ENCODE measurements at places on chromosomes 3 and 15. TPM values are rescaled to one million over a fixed set of nuclear protein-coding genes. Genes with fewer than 3 reads are reported as not detected.
A peak's percentile ranks its signal among the peaks of the same experiment; 100 is the strongest.

MLH1 gene
- 27.4 TPM for polyA plus RNA-seq

- H3K27ac ChIP-seq: no peak overlapping the region
- no peaks in the 10 kb centered on the region for H3K4me1 ChIP-seq
- no peak for DNase-seq
- H3K27me3 ChIP-seq: no peaks in the 10 kb centered on the region
- no peak overlapping the region for H3K4me3 ChIP-seq
- H3K36me3 ChIP-seq: peaks cover 65% of the 10 kb centered on the region
These were observed 25.0 kb downstream of the KIF7 start for GRCh38 chr15:89630260-89630659.

ALDH1L1 gene
- 40.4 TPM for polyA plus RNA-seq

- H3K36me3 ChIP-seq: no peaks in the 10 kb centered on the region
- H3K4me1 ChIP-seq: peaks cover 16% of the 10 kb centered on the region
These were observed 74.6 kb upstream of the ADPGK start for GRCh38 chr15:72858205-72858604.

- peak overlapping the region; percentile 74 for H3K27ac ChIP-seq
- DNase-seq: peak; percentile 29
- peaks cover 21% of the 10 kb centered on the region for H3K4me1 ChIP-seq
- H3K4me3 ChIP-seq: no peak overlapping the region
These were observed 77.0 kb downstream of the CCK start for GRCh38 chr3:42189001-42189460.

GRCh38 chr15:96720656-96721055 is 390.2 kb downstream of the NR2F2 start:
- no peaks in the 10 kb centered on the region for H3K36me3 ChIP-seq
- peaks cover 3% of the 10 kb centered on the region for H3K27me3 ChIP-seq
- H3K4me3 ChIP-seq: no peak overlapping the region
- H3K4me1 ChIP-seq: no peaks in the 10 kb centered on the region
- H3K27ac ChIP-seq: no peak overlapping the region
- no peak for DNase-seq

- no peaks in the 10 kb centered on the region for H3K27me3 ChIP-seq
- no peaks in the 10 kb centered on the region for H3K4me1 ChIP-seq
- H3K4me3 ChIP-seq: no peak overlapping the region
- no peak overlapping the region for H3K27ac ChIP-seq
- peaks cover 41% of the 10 kb centered on the region for H3K36me3 ChIP-seq
These were observed 22.1 kb downstream of the CLPX start for GRCh38 chr15:65163041-65163440.

ZSCAN2 gene
- 12.1 TPM for polyA plus RNA-seq

DNA sequence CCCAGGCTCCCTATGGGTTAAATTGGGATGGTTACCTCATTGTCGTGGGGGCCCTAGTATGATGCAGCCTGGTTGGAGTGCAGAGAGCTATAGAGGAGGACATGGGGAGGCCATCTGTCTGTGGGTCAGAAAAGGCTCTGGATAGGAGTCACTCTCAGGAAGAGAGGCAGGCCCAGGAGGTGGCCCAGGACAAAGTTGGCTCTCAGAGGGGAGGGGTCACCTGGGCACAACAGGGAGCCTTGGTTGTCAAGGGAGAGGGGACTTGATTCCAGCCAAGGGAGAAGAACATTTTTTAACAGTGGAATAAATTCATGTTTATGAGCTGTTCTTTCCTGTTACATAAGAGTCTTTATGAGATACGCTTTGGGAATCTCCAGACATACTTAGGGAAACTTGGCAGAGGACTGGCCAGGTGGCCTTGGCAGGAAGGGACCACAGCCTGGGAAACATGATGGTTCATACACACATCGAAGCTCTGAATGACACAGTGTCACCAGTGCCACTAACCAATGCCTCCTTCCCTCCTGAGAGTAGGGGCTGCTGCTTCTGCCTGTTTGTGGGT is 27.5 kb upstream of the LCTL start:
- no peaks in the 10 kb centered on the region for H3K36me3 ChIP-seq
- peaks cover 18% of the 10 kb centered on the region for H3K4me1 ChIP-seq
- no peak overlapping the region for H3K4me3 ChIP-seq
- no peaks in the 10 kb centered on the region for H3K27me3 ChIP-seq
- DNase-seq: no peak
- H3K27ac ChIP-seq: no peak overlapping the region

PPP2R3A gene
- polyA plus RNA-seq: 7.4 TPM

MTMR10 gene
- polyA plus RNA-seq: 26.8 TPM

- H3K36me3 ChIP-seq: peaks cover 7% of the 10 kb centered on the region
- H3K27me3 ChIP-seq: peaks cover 28% of the 10 kb centered on the region
- no peak overlapping the region for H3K4me3 ChIP-seq
- peaks cover 8% of the 10 kb centered on the region for H3K4me1 ChIP-seq
These were observed 2.1 kb upstream of the GNAT1 start for GRCh38 chr3:50189274-50189673.

- no peak overlapping the region for H3K4me3 ChIP-seq
- DNase-seq: no peak
- no peaks in the 10 kb centered on the region for H3K27me3 ChIP-seq
- no peak overlapping the region for H3K27ac ChIP-seq
- no peaks in the 10 kb centered on the region for H3K4me1 ChIP-seq
These were observed 36.1 kb upstream of the CNTN6 start for GRCh38 chr3:1056744-1057143.

DNA sequence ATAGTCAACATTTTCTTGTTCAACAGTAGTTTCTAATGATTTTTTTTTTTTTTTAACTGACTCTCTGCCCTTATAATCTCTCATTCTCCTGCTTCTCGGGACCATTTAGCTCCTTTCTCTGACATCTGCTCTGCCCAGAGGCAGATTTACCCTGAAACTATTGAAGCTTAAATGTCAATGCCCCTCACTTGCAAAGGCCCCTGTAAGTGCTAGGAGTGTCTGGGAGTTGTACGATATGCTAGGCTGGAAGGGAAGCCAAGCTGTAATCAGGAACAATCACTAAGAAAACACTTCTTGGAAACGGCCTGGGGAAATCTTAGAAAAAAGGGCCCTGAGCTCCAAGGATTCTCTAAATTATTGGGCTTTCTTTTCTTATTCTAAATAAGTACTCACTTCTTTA is 5.8 kb upstream of the PLOD2 start:
- no peak for DNase-seq
- no peaks in the 10 kb centered on the region for H3K27me3 ChIP-seq
- no peaks in the 10 kb centered on the region for H3K36me3 ChIP-seq

SPSB4 gene
- 2.2 TPM for polyA plus RNA-seq

DNA sequence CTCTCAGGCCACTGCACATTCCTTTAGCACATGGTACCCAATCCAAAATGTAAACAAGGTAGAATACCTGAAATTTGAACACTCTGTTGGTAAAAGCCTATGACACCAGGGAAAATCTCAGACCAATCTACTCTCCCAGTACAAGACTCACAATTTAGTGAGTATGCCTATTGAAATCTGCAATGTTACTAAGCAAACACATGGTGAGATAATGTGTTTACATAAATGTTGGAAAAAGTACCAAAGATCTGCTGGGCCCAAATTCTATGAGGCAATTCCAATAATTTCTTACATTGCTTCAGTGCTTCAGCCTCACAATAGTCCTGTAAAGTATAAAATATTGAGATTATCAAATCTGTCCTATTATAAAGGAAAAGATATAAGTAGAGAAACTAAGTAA is 536.1 kb downstream of the PYDC2 start:
- H3K4me3 ChIP-seq: no peak overlapping the region
- DNase-seq: no peak
- no peaks in the 10 kb centered on the region for H3K36me3 ChIP-seq
- no peaks in the 10 kb centered on the region for H3K4me1 ChIP-seq

DNA sequence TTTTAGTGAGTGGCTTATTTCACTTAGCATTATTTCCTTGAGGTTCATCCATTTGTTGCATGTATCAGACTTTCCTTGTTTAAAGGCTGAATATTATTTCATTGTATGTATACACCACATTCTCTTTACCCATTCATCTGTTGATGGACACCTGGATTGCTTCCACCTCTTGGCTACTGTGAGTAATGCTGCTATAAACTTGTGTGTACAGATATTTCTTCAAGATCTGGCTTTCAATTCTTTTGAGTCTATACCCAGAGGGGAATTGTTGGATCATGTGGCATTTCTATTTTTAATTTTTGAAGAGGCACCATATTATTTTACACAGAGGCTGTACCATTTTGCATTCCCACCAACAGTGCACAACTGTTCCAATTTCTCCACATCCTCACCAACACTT is 313.5 kb downstream of the RPLP1 start:
- H3K4me1 ChIP-seq: no peaks in the 10 kb centered on the region
- no peak overlapping the region for H3K4me3 ChIP-seq
- H3K36me3 ChIP-seq: no peaks in the 10 kb centered on the region

GRCh38 chr3:69770219-69770618 is 31.0 kb downstream of the MITF start:
- no peaks in the 10 kb centered on the region for H3K36me3 ChIP-seq
- H3K27ac ChIP-seq: no peak overlapping the region
- no peaks in the 10 kb centered on the region for H3K4me1 ChIP-seq

ICE2 gene
- polyA plus RNA-seq: 41.1 TPM
